Regular cardiac myocyte (primary cell): ENCODE measurements at places on chromosomes 5 and 9. TPM values are rescaled to one million over a fixed set of nuclear protein-coding genes. Genes with fewer than 3 reads are reported as not detected.

The PCDHA3 gene
- 0.19 and 1.1 TPM in 2 replicates for total RNA-seq

The IRX1 gene
- 0.19 TPM in 1 of 2 replicates, not detected in the other for total RNA-seq

The LIFR gene
- 34.1 and 37.5 TPM in 2 replicates for total RNA-seq

The IL5 gene
- 0.28 TPM in 1 of 2 replicates, not detected in the other for total RNA-seq

The STXBP1 gene
- total RNA-seq = 19.6 and 23.4 TPM in 2 replicates

The RAI14 gene
- total RNA-seq = 141 and 176 TPM in 2 replicates

The GBA2 gene
- total RNA-seq = 15.2 and 19.9 TPM in 2 replicates

The C1QTNF2 gene
- total RNA-seq = 0.28 and 0.58 TPM in 2 replicates

The DND1 gene
- total RNA-seq = 0.28 TPM in 1 of 2 replicates, not detected in the other

The KCTD16 gene
- 2.3 and 4.2 TPM in 2 replicates for total RNA-seq

The LEAP2 gene
- under 0.01 and 0.28 TPM in 2 replicates for total RNA-seq

The OGN gene
- 0.28 TPM in 1 of 2 replicates, not detected in the other for total RNA-seq

The SEC24A gene
- 27.6 and 30.2 TPM in 2 replicates for total RNA-seq

The NUTM2G gene
- total RNA-seq = not detected in 2 replicates

The PCDHGB7 gene
- 1.9 and 4.5 TPM in 2 replicates for total RNA-seq

The CMBL gene
- total RNA-seq = 7.7 and 12.4 TPM in 2 replicates

The SPINK4 gene
- not detected in 2 replicates for total RNA-seq

The PRR16 gene
- 5.9 and 8.6 TPM in 2 replicates for total RNA-seq

The SLC12A2 gene
- 49.0 and 70.0 TPM in 2 replicates for total RNA-seq

The CIZ1 gene
- 12.7 and 17.6 TPM in 2 replicates for total RNA-seq

The GLIPR2 gene
- total RNA-seq = 31.3 and 41.4 TPM in 2 replicates

The ENTREP1 gene
- total RNA-seq = 0.28 and 0.38 TPM in 2 replicates

The ARHGEF37 gene
- 1.7 and 8.2 TPM in 2 replicates for total RNA-seq

The BASP1 gene
- total RNA-seq = 113 and 161 TPM in 2 replicates

The SLC4A9 gene
- total RNA-seq = under 0.01 TPM in 1 of 2 replicates, not detected in the other

The ORM2 gene
- not detected in 2 replicates for total RNA-seq
